ENCODE measurements at places on chromosomes 1 and 21.

DNA sequence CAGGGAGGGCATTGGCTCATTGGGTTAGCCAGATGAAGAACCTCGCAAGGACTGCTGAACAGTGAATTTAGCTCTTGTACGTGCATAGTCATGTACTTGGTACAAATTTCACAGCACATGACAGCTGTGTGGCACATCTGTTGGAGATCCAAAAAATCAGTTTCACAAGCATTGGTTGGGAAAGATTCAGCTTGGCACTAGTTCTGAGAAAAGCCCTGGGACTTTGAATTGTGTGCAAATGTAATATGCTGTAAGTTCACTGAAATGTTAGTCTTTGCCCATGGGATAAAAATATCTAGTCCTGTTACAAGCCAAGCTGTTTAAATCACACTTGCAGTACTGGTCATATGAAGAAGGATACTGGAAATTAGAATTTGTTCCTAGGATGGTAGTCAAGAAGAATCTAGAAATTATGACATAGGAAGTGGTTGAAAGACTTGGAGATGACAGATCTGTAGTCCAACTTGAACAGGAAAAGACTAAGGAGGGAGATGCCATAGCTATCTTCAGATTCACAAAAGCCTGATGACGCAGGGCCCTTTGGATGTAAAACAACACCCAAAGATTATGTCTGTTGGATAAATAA is 19.2 kb downstream of the LAMC2 start:
- peak; percentile 58 for DNase-seq

GRCh38 chr1:241357366-241358340 is 648 bp upstream of the RGS7 start:
- peak; percentile 20 for DNase-seq

DNA sequence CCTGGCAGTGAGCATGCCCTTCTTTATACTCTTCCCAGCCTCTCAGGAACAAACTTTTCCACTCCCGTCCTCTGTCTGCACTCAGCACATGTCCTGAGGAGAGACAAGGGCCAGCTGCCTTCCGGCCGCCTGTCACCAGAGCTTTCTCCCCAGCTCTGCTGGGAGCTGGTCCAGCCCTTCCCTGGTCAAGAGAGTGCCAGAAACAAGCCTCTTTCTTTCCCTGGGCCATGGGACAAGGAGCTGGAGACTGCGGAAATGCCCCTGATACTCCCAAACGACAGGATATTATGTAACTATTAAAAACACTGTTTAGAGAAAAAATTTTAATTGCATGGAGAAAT is 10.4 kb downstream of the LAMB3 start:
- DNase-seq, result no peak

DNA sequence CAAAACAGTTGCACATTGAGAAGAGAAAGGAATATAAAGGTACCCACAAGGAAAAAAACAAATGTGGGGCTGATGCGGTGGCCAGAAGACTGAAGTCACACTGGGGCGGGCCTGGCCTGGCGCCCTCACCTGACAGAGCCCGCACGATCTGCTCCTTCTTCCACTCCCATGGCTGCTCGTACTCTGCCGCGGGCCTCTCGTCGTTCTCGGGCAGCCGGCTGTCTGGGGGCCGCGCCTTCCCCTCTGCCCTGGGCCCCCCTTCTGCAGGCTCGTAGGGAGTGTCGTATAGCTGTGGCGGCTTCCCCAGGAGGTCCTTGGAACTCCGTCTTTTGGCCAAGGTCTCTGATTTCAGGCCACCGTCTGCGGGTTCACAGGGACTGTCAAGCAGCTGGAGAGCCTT is 13.1 kb upstream of the TDRD10 start:
- no peak for DNase-seq

DNA sequence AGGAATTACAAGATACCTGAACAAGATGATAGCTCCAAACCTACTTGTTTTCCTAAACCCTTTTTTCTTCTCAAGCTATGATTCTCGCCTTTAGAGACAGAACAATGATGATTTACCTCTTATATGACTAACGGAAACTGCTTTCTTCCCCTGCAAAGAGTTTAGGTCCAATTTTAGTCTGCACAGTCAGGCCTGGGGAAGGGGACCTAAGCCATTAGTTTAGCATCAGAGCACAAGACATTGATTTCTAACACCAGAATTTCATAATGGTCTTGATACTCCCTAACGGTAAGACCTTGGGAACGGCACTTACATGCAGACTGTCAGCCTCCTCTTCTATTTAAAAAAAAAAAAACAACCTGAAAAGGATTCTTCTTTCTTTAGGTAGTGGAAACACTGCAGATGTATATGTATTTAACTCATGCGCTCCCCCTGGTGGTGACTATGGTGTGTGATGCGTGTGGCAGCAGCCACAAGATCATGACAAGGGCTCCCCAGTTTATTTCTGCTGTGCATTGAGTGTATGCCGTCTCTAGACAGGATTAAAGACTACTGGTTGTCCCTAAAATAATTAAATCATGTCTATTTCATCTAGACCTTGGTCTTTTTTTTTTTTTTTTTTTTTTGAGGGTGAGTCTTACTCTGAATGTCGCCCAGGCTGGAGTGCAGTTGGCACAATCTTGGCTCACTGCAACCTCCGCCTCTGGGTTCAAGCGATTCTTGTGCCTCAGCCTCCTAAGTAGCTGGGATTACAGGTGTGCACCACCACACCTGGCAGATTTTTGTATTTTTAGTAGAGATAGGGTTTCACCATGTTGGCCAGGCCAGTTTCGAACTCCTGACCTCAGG is 37.3 kb upstream of the TMEM222 start:
- DNase-seq, result peak; percentile 88

DNA sequence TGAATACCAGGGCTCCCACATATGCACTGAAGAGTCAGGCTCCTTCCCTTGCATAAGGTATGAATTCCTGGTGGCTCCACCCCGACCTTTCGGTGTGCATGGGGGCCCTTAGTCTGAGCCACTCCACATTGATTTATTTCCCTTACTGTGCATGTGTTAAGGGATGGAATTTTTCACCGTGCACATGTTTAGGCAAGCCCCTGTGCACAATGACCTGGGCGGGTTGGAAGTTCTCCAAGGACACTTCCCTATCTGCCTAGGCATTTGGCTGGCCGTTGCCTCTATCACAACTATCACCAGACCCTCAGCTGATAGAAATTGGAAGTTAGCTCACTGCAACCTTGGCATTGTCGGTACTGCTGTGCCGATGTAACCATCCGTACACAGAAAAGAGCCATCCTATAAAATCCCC is 9.7 kb downstream of the S100A6 start:
- DNase-seq, result no peak

All from AG20443 (cell line).